Activated effector memory CD4-positive, alpha-beta T cell treated with anti-CD3 and anti-CD28 coated beads, Interleukin-2, amount 50 U/mL, for 16 hours (primary cell): ENCODE measurements at places on chromosomes 5 and 9.

DNA sequence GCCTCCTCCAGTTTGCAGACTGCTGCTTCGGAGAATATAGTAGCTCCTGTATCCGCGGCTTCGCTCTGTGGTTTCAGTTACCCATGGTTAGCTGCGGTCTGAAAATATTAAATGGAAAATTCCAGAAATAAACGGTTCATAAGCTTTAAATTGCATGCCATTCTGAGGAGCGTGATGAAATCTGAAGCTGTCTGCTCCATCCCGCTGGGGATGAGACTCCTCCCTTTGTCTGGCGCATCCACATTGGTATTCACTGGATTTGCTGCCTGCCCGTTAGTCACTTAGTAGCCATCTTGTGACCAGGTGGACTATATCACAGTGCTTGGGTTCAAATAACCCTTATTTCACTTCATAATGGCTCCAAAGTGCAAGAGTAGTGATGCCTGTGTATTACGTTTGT, 36.3 kb downstream of the MSX2 start:
- DNase-seq, result no peak

GRCh38 chr9:70994582-70994981, 126.8 kb downstream of the TRPM3 start:
- DNase-seq, result no peak

- DNase-seq, result no peak
These were observed 47.6 kb upstream of the SHOC1 start for GRCh38 chr9:111842313-111842712.

DNA sequence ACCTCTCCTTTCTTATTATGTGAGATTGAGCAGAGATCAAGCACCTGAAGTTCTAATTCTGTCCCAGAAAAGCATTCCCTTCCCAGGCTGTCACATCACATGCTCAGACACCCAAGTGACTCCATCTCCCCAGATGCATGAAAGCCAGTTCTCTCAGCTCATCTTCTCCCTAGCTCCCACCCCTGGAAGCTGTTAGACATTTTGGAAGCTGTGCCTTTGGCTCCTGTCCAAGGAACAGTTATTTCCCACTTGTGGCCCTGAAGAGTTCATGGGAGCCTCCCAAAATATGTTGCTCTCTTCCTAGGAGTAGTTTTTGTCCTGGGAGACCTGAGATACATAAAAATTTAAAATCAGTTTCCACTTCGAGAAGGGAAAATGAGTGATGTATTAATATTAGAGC, 161.4 kb upstream of the GAS1 start:
- no peak for DNase-seq

GRCh38 chr5:140575309-140575708, 10.7 kb downstream of the SLC35A4 start:
- DNase-seq, result no peak

DNA sequence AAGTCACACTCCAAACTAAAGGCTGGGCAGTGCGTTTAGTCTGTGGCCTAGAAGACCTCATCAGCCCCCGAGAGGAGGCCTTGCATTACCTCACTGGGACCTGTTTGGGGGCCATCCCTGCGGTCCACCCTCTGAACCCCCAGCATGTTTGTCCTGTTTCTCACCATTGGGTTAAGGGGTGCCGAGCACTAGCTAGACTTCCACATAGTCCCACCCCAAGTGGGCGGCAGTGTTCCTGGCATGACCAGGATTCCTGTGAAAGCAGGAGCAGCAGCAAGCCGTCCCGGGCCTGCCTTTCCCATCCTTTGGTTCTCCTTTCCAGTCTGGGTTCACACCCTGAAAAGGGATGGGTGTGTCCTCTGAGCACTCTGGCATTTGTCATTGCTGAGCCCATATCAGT, 26.6 kb upstream of the SAP30L start:
- DNase-seq, result no peak

GRCh38 chr9:19967888-19968459, 179.1 kb upstream of the SLC24A2 start:
- no peak for DNase-seq

DNA sequence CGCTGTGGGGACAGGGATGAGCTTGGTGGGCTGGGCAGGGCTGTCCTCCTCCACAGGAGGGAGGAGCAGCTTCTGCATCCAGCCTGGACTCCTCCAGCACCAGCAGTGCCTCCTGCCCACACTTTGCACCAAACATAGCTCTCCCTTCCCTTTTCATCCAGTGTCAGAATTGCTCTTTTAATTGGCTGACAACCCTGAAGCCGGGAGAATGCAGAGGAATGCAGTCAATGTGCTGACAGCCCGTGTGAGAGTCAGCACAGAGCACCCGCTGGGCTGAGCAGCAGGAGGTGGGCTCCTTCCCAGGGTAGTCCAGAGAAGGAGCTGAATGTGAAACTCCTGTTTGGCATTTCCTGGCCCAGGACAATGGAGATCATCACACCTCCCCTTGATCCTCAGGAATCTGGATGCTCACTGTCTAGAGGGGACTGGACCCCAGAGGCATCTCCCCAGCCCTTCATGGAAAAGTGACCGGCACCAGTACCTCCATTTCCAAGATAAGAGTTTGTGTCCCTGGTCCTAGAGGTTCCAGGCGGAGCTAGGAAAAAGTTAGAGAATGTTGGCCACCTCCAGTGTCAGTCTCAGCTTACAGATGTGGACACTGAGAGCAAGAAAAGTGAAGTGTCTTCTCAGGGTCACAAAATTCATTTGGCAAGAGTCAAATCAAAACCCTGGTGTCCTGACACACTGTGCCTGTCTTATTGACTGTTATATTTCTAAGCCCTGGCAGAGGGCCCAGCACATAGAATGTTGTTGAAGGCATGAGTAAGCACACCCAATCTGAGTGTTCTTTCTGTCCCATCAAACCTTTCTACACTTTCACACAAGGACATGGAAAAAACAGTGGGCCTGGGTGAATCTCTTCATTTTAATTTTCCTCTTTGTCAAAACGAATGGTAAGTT, 202.1 kb downstream of the SNX18 start:
- DNase-seq, result no peak

- no peak for DNase-seq
These were observed 624.2 kb downstream of the CHSY3 start for GRCh38 chr5:130528474-130528873.

GRCh38 chr5:5666369-5666768, 243.9 kb downstream of the ICE1 start:
- DNase-seq, result no peak

DNA sequence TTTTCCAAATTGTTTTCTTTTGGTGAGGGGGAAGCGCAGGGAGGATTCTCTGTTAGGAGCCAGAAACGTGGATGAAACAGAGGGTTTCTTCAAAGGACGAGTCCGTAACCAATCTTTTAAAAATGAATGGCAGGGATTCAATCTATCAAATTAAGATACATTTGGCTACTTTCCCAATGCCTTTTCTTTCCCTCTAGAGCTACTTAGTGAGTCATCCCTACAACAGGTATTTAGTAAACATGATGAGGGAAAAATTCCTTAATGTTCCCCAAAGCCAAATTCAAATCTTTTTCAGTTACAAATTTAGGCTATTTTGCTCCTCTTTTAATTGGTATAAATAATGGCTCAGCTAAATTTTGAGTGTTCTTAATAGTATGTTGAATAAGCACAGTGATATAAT, 366.4 kb upstream of the RIOK2 start:
- DNase-seq, result no peak

GRCh38 chr5:128213340-128213739, 129.8 kb downstream of the SLC12A2 start:
- no peak for DNase-seq

- no peak for DNase-seq
These were observed 150.3 kb downstream of the FBXL7 start for GRCh38 chr5:15650266-15650665.

- no peak for DNase-seq
These were observed 15.5 kb upstream of the DAPK1 start for GRCh38 chr9:87481890-87482855.
